ENCODE measurements at places on chromosomes 16 and 17.
A peak's percentile ranks its signal among the peaks of the same experiment; 100 is the strongest.

- no peak for DNase-seq
These were observed 124.9 kb upstream of the KCNJ16 start for GRCh38 chr17:69949973-69950695.

DNA sequence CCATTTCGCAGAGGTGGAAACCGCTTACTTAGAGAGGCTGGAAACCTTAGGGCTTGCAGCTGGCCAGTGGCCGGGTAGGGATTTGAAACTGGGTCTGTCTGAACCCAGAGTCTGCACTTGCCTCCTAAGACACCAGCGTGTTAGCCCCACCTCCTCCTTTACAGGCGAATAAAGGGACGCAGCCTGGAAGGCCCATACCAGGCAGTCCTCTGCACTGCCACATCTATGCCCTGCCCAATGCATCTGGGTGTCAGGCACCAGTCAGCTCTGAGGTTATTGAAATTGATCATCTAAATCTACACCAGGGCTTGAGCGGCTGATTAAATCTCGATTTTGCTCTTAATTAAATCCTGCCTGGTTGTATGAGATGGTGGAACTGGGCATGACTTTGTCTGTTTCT lies 19.9 kb upstream of the NAGS start:
- DNase-seq, result no peak

GRCh38 chr17:38357486-38358123 lies 6.0 kb downstream of the SOCS7 start:
- DNase-seq, result no peak

- no peak for DNase-seq
These were observed 35.2 kb upstream of the STH start for GRCh38 chr17:45963889-45964288.

- DNase-seq, result peak; percentile 70
These were observed 30.6 kb downstream of the IL21R start for GRCh38 chr16:27432558-27432957.

- DNase-seq, result no peak
These were observed 95.7 kb downstream of the RAB11FIP4 start for GRCh38 chr17:31487063-31487647.

DNA sequence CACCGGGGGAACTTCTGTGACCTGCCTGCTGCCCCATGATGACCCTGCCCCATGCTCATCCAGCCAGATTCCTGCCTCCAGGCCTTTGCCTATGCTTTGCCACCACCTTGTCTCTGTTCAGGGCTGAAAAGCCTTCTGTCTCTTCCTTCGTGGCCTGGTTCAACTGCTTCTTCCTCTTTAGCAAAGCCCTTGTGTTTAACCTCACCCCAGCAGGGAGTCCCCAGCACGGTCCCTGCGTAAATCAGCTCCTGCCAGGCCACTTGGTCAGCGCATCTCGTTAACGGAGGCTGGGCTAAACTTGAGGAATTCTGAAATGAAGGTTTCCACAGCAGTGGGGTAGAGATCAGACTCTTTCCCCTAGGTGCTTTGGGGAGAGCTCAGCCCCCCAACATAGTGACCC lies 16.1 kb upstream of the KCNJ12 start:
- no peak for DNase-seq

GRCh38 chr17:40329839-40330794 lies 21.1 kb downstream of the RARA start:
- no peak for DNase-seq

- no peak for DNase-seq
These were observed 2.7 kb downstream of the CYBC1 start for GRCh38 chr17:82447876-82448275.

- no peak for DNase-seq
These were observed 13.7 kb downstream of the TIMM22 start for GRCh38 chr17:1010586-1010985.

GRCh38 chr16:28126684-28127620 lies 63.4 kb upstream of the GSG1L start:
- DNase-seq, result no peak

GRCh38 chr17:67017910-67018309 lies 26.4 kb upstream of the CACNG1 start:
- no peak for DNase-seq

- DNase-seq, result no peak
These were observed 61.2 kb downstream of the MPHOSPH6 start for GRCh38 chr16:82108774-82109173.

- DNase-seq, result no peak
These were observed 37.5 kb upstream of the ACSM2B start for GRCh38 chr16:20613481-20614185.
